Activated CD8-positive, alpha-beta T cell treated with anti-CD3 and anti-CD28 coated beads, Interleukin-2, amount 10 ng/mL, durations not matched to agents 7 days and 5 days (primary cell): ENCODE measurements at places on chromosomes 11 and 22.

DNA sequence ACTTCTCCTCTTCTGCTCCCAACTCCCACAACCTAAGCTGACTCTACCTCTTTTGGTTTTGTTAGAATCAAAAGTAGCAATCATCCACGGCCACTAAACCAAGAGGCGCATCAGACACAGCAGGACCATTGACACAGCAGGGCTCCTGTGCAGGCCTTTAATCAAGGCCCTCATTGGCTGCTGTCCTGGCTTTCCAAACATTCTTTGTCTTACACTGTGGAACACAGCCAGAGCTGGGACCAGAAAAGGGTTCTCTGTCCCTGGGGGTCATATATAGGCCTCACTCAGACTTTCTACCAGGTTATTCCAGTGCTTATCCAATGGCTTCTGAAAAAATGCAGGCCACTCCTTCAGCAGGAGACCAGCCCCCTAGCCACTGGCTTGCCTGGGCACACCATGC, 212.7 kb upstream of the NTM start:
- DNase-seq: no peak

DNA sequence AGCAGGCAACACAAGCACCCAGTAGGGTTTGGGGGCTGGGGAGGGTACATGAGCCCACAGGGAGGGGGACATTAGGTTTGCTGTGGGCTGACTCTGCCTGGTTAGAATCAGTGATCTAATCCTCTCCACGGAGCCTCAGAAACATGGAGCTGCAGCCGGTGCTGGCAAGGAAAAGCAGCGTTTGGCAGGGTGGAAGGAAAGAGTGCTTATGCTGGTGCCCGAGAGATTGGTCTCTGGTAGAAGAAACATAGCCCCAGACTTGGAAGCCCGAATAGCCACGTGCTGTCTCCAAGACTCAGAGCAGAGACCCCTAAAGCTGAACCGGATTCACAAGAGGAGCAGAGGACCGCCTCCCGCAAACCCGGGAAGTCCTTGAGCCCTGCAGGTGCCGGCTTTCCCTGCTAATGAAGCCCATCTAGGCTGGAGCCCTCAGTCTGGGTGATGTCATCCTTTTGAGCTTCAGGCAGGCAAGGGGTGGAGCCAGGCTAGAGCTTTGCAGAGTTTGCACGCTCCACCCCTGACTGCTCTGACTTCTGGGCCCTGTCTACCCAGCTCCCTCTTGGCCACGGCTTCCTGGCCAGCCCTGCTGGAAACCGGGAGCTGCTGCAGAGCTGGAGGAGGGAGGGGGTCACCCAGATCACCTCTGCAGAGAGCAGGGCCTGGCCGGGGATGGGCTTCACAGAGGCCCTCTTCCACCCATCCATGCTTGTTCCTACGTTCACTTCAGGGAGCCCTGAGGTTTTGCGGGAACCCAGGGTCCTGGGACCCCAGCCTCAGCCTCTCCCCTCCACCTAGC, 35.0 kb upstream of the JAM3 start:
- peak; percentile 90 for DNase-seq

DNA sequence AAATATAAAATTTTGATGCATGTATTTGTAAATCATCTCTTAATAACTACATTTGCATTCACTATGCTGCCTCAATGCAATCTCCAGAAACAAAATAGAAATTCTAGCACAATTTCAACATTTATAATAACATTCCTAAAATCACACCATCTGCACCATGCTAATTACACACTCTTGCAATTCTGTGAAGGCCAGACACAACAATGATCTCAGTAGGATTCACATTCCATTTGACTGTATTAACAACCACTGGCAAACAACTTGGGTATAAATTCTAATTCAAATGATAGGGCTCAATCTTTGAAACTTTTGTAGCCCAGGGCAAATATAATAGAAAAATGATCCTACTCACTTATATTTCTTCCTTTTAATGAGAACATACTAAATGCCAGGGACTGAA, 25.9 kb downstream of the RAB6A start:
- no peak for DNase-seq

- no peak for DNase-seq
Observed at GRCh38 chr11:7749456-7749855, 43.2 kb upstream of the OVCH2 start.
